ENCODE measurements at places on chromosomes 5 and 9.
A peak's percentile ranks its signal among the peaks of the same experiment; 100 is the strongest.

DNA sequence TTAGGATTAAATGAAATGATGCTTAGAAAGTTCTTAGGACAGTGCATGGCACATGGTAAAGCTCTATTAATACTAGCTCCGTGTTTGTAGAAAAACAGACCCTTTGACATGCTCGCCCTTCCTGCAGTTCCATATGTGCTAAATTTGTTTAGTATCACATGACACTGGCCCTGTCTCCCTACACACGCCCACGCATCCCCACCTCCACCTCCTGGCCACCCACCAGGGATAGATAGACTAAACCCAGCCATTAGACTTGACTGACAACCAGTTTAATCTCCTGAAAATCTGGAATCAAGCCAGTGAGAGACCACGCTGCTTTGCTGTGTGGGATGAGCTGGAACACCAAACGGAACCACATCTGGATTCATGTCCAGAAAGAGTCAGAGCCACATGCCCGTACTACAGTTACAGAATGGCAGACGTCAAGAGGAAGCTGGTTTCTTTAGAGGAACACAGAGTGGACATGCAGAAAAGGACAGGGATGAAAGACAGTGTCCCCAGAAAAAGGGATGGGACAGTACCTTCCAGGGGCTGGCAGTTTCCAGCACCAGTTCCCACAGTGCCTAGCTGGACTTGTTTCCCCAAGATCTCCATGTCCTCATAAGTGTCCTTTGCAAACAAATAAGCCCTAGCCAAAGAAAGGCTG lies 186.1 kb downstream of the PDZD2 start:
- no peak for DNase-seq

DNA sequence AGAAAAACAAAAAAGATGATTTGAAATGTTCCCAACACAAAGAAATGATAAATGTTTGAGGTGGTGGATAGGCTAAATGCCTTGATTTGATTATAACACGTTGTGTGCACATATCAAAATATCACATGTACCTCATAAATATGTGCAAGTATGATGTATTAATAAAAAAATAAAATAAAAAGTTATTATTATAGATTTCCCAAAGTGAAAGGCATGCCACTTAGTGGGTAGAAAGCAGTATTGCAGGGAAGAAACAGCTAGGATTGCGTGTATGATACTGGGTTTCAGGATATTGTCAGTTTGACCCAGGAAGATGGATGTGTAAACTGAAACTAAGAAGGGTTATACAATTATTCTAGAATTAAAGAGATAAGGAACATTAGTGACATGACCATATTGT lies 3.6 kb upstream of the TMEM38B start:
- DNase-seq, result no peak

GRCh38 chr9:137021979-137022661 lies 5.9 kb downstream of the ABCA2 start:
- DNase-seq, result peak; percentile 79

GRCh38 chr5:1406681-1407640 lies 38.3 kb downstream of the SLC6A3 start:
- no peak for DNase-seq

DNA sequence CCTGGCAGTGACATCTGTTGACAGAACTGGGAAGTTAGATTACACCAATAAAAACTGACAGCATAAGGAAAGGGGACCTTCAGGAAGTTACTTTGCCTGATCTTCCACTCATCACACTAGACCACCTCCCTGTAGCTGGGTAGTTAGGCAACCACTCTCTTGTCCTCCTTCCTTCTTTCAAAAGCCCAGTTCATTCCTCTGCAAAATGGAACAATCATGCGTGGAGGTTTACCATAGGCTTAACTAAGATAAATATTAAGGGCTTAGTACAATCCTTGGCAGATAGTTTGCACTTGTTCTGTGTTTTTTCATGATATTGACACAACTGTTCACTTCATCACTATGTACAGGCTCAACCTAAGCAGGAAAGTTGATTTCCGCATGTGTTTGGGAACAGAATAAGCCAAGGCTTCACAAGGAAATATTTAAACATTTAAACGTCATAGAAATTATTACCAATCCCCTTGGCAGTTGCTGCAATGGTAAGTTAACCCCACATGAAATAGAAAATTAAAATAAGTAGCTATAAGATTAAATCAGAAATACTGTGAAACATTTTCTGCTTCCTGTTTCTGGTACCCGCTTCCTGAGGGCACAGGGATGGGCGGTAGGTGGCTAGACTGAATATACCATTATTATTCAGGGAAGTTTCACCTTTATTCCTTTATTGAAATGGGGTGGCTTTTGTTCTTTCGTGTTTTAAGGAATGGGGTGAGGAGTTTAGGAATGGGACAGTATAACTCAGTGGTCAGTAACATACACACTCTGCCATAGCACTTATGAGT lies 9.9 kb upstream of the PTGER4 start:
- DNase-seq, result no peak

DNA sequence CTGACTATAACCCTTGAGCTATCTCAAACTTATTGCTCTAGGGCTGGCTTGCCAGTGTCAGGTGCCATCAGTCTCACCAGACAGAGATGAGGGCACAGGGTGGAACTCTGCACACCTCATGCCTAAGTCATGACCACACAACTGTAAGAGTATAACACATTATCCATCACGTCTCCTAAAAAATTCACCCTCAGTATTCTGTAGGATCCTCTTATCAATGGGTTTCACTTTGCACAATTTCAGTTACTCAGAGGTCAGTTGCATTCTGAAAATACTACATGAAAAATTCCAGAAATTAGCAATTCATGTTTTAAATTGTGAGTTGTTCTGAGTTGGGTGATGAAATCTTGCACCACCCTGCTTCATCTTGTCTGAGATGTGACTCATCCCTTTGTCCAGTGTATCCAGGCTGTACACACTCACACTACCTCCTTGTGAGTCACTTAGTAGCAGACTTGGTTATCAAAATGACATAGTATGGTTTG lies 690.9 kb upstream of the CDH18 start:
- DNase-seq, result no peak

DNA sequence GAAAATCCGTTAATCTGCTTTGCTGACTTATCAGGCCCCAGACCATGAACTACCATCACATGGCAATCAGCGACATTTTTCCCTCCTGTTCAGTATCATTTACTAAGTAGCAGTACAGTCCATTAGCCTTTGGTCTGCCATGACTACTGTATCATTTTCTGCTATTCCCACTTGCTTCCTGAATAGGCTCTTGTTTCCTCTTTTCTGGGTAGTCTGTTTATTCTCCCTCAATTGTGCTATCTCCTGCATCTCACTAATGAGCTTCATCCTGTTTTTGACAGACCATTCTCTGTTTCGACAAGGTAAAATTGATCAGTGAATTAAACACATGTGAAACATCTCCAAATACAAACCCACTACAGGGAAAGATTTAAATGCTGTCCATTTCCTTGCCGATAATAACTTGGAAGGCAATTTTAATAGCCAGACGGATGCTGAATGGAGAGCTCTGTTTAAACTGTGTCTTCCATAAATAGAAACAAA lies 263.5 kb upstream of the ANKRD55 start:
- DNase-seq, result no peak

DNA sequence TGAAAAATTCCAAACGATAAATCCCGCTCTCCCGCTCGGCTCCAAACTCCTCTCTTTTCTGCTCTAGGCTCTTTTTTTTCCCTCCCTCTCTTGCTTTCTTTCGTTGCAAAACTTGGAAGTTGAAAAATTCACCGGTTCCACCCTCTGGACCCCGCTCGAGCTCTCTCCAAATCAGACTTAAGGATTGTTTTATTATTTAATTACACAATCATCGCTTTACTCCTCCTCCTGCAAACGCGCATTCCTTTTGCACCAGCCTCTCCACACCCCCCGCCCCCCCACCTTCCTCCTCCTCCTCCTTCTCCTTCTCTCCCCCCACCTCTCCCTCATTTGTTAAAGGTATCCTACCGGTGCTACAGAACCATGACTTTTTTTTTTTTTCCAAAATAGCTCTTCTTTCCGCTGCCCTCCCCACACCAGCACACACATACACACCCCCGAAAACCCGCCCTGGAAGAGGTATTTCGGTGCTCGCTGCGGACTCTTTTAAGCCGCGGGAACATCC lies 535 bp upstream of the NFIB start:
- DNase-seq, result no peak

GRCh38 chr5:103546858-103547257 lies 15.7 kb downstream of the NUDT12 start:
- DNase-seq, result no peak

GRCh38 chr9:36980148-36980974 lies 53.7 kb downstream of the PAX5 start:
- no peak for DNase-seq

- DNase-seq, result no peak
Measured at GRCh38 chr9:38046661-38047300, 22.2 kb downstream of the SHB start.

DNA sequence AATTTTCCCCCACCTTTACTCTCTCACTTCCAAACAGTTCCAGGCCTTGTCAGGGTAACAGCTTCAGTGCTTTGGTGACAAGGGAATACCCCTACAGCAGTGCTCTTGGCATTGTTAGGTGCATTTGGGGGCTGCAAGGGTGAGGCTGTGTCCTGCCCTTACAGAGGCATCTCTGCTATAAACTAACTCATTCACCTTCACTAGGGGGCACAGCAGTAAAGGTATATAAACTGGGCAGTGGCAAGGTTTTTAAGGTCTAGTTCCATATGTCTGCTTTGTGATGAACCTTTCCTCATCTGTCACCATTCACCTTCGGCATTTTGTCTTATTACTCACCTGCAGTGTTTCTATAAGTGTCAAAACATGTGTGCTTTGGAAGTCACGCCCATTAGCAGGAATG lies 79.1 kb upstream of the GPR151 start:
- DNase-seq, result no peak

- no peak for DNase-seq
Measured at GRCh38 chr5:178117923-178118701, 4.8 kb downstream of the N4BP3 start.

DNA sequence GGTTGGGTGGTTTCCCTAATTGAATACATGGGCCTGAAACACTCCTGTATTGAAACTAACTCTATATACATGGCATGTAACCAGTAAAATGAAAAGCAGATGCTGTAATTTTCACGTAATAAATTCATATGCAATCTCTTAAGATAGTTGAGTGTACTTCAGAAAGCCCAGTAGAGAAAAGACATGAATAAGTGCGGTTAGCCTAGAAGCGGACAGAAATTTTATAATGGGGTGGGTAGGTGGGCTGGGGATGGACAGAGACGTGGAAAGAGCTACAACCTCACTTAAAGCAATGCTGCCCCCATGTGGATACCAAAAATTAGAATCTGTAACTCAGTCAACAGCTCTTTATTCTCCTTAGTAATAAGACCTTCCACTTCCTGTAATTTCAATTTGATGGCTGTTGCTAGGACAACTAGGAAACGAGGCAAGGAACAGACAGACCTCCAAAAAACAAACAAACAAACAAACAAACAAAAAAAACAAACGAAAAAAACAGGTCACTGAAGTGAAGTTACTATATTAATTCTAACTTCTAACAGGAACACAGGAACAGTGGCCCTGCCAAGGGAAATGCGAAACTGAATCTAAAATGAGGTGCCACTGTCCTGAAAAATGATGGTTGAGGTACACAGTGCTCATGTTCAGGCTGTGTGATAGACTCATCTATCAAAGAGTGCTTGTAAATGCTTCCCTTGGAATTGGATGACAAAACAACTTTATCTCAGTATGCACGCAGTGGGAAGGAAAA lies 103.4 kb upstream of the GNA14 start:
- no peak for DNase-seq

- no peak for DNase-seq
Measured at GRCh38 chr9:105290418-105290817, 46.0 kb downstream of the SLC44A1 start.

DNA sequence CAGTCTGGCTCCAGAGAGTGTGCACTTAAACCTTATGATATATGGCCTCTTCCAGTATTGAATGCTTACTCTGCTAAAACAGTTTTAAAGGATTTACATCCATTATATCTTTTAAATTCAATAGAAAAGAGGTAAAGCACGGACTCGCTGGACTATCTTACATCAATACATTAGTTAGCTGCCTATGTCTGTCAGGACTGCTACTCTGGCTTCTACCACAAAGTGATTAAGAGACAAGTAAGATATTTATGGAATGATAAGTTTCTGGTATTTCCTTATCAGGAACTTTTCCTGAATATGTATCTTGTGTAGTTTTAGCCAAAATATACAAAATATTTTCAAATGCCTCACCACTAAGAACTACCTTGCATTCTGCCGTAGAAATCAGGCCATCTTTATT lies 295.1 kb downstream of the ISL1 start:
- no peak for DNase-seq

GRCh38 chr9:32706725-32707100 lies 71.2 kb upstream of the TAF1L start:
- DNase-seq, result no peak

- DNase-seq, result no peak
Measured at GRCh38 chr5:69527128-69527770, 32.7 kb upstream of the GTF2H2C start.

DNA sequence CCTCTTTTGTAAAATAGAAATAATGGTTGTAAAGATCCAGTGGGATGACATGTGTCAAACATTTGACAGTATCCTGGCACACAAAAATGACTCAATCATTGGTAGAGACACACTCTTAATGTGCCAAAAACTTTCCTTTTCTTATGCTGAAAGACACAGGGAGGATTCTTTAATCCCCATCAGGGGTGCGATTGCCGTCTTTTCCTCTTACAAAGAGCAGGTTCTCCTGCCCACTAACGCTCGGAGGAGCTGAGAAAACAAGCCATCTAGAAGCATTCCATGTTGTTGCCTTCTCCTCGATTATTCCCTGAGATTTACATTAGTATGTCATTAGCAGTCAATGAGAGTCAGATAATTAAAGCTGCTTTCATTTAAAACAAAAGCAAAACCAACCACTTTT lies 342.6 kb upstream of the CCNH start:
- no peak for DNase-seq

DNA sequence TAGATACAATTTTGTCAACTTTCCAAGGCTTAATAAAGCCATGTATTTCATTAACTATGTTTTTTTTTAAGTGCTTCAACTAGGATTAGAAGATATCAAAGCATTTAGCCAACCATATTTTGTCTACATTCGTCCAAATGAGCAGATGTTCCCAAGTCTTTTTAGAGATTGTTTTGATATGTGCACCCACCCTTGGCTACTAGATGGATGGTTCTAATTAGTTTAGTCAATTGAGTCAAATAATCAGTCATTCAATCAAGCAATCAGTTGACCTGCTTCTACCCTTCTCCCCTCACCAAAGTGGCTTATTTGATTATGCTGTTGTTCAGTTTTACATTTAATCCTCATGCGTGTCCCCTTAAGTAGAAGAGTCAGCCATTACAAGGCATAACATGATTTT lies 319.5 kb upstream of the TNC start:
- no peak for DNase-seq

All from stimulated activated CD4-positive, alpha-beta T cell treated with anti-CD3 and anti-CD28 coated beads, Interleukin-4, amount 100 ng/mL, for 48 hours (primary cell).